ENCODE measurements at places on chromosomes 12 and 14.

DNA sequence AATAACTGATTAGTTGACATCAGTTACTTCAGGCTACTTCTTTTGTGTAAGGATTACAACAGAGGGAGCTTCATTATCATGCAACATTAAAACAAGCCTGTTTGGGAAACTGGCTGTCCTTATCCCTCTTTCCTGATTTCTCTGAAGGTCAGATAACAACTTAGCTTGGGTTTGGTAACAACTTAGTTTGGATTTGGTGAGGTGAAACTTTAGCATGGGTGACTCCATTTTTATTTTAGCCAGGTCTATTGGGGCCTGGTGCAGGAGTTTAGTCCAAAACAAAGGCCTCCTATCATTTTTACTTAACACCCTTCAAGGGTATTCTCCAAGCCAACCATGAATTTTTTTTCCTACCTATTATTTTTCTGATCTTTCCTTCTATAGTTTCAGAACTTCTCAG is 1.1 kb upstream of the ZFYVE1 start:
- DNase-seq = no peak

DNA sequence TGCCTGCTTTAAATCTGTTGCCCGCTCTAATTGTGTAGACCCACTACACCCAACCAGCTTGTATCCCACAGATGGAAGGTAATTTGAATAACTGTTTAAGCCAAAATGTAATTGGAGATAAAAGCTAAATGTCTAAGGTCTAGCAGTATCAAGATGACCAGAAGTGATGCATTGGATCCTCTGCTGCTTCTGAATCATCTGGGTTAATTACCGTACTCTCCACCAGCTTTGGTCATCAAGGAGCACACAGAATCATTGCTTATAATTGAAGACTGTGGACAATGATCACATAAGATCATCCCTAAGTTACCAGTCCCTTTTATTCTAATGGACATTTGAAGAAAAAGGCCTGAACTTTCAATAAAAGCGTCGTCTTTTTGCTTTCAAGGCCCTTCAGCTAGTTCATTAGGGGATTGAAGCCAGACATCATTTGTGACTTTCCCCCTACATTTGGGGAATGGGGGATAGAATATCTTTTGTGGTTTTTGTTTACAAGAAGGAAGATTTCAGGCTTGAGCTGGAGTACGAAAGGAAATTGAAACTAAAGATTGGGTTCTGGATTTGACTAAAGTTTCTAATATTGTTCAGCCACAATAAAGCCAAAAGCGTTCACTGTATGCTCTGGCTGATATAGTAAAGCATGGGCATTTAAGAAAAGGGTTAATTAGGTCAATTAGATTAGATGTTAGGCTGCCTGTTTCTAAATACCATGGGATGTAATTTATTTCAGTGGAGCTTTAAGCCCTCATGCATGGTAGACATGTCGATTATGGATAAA is 123.2 kb downstream of the CHST11 start:
- DNase-seq = no peak

GRCh38 chr12:2035431-2036055 is 17.2 kb upstream of the CACNA1C start:
- DNase-seq = no peak

GRCh38 chr14:91925001-91925726 is 22.3 kb downstream of the FBLN5 start:
- DNase-seq = no peak

Measured in AG04449 (cell line).